Gastroesophageal sphincter (tissue), 4 donors: ENCODE measurements at places on chromosomes 16 and 17. TPM values are rescaled to one million over a fixed set of nuclear protein-coding genes. Genes with fewer than 3 reads are reported as not detected.

Gene OR3A3
- total RNA-seq: not detected

Gene ESRP2
- total RNA-seq: 0.13 TPM

Gene TMEM106A
- 4.0 TPM for total RNA-seq

Gene ZSCAN10
- total RNA-seq: not detected

Gene ZDHHC1
- 26.7 TPM for total RNA-seq

Gene DNAAF1
- total RNA-seq: not detected

Gene BIRC5
- 0.27 TPM for total RNA-seq

Gene CD19
- total RNA-seq: not detected

Gene TMEM114
- total RNA-seq: not detected

Gene TPSG1
- 0.31 TPM for total RNA-seq

Gene SALL1
- total RNA-seq: not detected

Gene SLC43A2
- 6.4 TPM for total RNA-seq

Gene ZP2
- not detected for total RNA-seq

Gene ZNF785
- total RNA-seq: 12.3 TPM

Gene IL21R
- total RNA-seq: not detected

Gene TBC1D3
- total RNA-seq: not detected

Gene KRTAP16-1
- not detected for total RNA-seq

Gene PSMC5
- 110 TPM for total RNA-seq

Gene ZC3H18
- 15.8 TPM for total RNA-seq

Gene PRDM7
- not detected for total RNA-seq

Gene CCL1
- total RNA-seq: not detected

Gene SHISA6
- total RNA-seq: 1.5 TPM

Gene NUDT7
- total RNA-seq: 11.4 TPM

Gene LITAFD
- not detected for total RNA-seq

Gene XYLT1
- total RNA-seq: 22.7 TPM

Gene RASD1
- 24.6 TPM for total RNA-seq

Gene TMEM238L
- not detected for total RNA-seq

Gene KCNJ12
- 0.78 TPM for total RNA-seq

Gene MYO15A
- total RNA-seq: 0.59 TPM

Gene KCNH4
- total RNA-seq: 0.27 TPM

Gene KRT33B
- total RNA-seq: not detected

Gene PLEKHG4
- 3.1 TPM for total RNA-seq

Gene RUNDC3A
- 0.69 TPM for total RNA-seq

Gene VTN
- total RNA-seq: 0.27 TPM

Gene ELMO3
- total RNA-seq: 1.8 TPM

Gene CNGB1
- not detected for total RNA-seq

Gene USP32
- 53.4 TPM for total RNA-seq

Gene ZNF205
- 11.6 TPM for total RNA-seq

Gene ATXN2L
- total RNA-seq: 58.6 TPM

Gene BICDL2
- 0.31 TPM for total RNA-seq

Gene CYGB
- 23.2 TPM for total RNA-seq

Gene SLC5A2
- not detected for total RNA-seq

Gene EVI2B
- 12.7 TPM for total RNA-seq

Gene CDH8
- 1.2 TPM for total RNA-seq

Gene HOXB4
- total RNA-seq: 12.9 TPM

Gene FOXO3B
- total RNA-seq: 6.1 TPM

Gene CDK5R1
- not detected for total RNA-seq

Gene STAT5B
- total RNA-seq: 96.8 TPM
